ENCODE measurements at places on chromosomes 16 and 17.
A peak's percentile ranks its signal among the peaks of the same experiment; 100 is the strongest.

DNA sequence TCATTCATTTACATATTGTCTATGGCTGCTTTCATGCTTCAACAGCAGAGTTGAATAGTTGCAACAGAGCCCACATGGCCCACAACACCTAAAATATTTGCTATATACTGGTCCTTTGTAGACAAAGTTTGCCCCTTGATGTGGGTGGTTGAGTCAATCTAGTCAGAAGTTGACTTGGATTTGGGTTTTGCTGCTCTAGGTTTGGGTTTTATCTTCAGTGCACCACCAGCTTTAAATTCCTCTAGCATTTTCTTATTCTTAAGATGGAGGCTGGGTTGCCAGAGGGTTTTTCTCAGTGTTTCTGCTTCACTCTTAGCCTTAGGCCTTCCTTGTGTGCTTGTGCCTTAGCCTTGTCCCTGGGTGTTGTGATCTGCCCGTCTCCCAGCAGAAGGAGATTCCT lies 51.0 kb downstream of the CCDC182 start:
- DNase-seq = no peak

DNA sequence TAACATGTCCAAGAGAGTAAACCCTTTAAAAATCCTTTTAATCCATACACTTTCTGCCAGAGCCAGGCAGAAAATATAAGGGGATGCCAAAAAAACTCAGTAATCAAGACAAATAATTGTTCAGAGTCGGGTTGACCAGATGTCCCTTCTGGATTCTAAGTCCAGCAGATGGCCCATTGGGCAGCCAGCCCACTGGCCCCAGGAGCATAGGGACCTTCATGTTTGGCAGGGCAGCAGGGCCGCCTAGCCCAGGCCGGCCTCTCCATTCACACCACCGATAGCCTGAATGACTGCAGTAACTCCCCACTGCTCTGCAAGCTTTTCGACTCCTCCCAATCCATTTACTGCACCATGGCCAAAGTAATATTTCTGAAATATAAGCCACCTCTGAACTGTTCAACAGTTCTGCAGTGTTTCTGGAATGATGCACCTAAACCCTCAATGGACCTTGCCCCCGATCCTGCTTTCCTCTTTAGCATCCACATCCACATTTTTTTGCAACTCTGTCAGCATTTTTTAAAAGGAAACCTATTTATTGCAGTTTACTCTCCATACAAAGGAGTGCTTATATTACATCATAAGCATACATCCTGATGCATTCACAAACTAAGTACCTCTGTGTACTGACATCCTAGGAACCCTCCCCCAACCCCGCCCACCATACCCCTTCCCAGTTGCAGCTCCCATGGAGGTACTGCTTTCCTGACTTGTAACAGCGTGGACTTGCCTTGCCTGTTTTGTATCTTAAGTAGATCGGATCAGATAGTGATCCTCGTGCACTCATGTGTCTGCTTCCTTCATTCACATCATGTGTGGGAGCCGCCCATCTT lies 46.4 kb downstream of the LDHD start:
- no peak for DNase-seq

GRCh38 chr16:66426112-66427035 lies 721 bp upstream of the BEAN1 start:
- DNase-seq = no peak

DNA sequence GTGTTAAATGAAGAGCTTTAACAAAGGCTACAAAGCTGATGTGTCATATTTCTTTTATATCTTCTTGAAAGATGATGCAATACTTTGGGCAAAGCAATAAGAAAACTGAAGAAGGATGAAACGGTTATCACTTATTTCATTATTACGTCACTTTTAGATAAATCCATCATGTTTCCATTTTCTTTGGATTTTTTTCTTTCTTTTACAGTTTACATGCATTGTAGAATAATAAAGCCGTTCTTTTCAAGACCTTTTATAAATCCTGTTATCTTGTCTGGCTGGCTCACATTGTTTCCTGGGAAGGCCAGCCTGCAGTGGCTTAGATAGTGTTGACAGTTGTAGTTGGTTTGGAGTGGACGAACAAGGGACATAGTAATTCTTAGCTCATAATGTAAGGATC lies 28.9 kb downstream of the TANC2 start:
- peak; percentile 48 for DNase-seq

DNA sequence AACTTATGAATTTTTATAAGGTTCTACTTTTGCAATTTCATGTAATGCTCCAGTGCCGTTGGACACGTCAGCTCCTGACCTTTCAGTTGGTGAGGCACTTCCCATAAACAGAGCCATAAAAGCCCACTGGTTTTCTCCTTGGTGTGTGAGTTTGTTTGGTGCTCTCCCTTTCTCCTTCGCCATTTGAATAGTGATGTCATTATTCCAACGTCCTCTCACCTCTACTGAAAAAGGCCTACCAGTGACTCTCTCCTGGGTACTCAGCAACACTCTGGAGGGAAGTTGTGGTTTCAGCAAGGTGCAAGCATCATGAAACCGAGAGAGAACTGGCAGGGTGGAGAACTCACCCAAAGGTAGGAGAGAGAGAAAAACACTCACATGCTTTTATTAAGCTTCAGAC lies 29.6 kb upstream of the HNF1B start:
- no peak for DNase-seq

GRCh38 chr17:12459736-12460135 lies 206.0 kb upstream of the MYOCD start:
- no peak for DNase-seq

DNA sequence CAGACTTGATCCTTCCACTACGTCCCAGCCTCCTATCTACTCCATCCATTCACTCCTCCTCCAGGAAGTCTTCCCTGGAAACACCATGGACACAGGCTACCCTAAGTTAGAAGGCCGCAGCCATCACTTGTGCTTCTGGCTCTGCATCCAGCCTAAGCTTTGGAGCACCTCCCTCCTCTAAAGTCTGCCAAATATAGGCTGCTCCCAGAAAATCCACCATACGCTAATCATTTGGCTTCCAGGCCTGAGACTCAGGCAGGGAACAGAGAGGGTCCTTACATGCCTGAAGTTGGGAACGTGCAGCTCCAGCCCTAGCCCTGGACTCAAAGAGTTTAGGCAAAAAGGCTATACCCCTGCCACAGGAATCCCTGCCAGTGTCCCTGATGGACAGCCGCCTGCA lies 6.7 kb downstream of the PCGF2 start:
- no peak for DNase-seq

GRCh38 chr17:79051306-79051705 lies 23.3 kb upstream of the ENGASE start:
- no peak for DNase-seq

- no peak for DNase-seq
These were observed 10.3 kb upstream of the GINS2 start for GRCh38 chr16:85698935-85699558.

DNA sequence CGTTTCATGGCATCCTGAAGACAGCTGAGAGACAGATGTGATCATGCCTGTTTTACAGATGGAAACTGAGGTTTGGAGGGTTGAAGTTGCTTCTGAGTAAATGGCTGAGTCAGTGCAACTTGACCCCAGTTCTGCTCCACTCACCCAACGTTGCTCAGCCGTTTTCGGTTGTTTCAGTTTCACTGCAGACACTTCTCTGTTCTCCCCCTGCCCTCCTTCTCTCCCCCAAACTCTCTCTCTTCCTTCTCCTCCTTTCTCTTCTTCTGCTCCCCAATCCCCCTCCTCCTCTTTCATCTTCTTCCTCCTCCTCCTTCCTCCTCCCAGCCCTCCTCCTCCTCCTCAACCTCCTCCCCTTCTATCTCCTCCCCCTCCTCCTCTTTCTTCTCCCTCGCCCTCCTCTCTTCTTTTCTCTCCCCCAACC lies 9.4 kb upstream of the CEP20 start:
- DNase-seq = peak; percentile 70

GRCh38 chr17:41512546-41513167 lies 6.0 kb downstream of the KRT15 start:
- DNase-seq = no peak

- no peak for DNase-seq
These were observed 24.2 kb downstream of the CCDC40 start for GRCh38 chr17:80060644-80061043.

GRCh38 chr17:59888145-59888750 lies 4.5 kb downstream of the TUBD1 start:
- no peak for DNase-seq

- no peak for DNase-seq
These were observed 4.7 kb upstream of the FSCN2 start for GRCh38 chr17:81523402-81524038.

- DNase-seq = no peak
These were observed 3.5 kb downstream of the ACBD4 start for GRCh38 chr17:45138911-45139532.

- DNase-seq = peak; percentile 95
These were observed 14.2 kb downstream of the ATP6V0A1 start for GRCh38 chr17:42472709-42473521.

DNA sequence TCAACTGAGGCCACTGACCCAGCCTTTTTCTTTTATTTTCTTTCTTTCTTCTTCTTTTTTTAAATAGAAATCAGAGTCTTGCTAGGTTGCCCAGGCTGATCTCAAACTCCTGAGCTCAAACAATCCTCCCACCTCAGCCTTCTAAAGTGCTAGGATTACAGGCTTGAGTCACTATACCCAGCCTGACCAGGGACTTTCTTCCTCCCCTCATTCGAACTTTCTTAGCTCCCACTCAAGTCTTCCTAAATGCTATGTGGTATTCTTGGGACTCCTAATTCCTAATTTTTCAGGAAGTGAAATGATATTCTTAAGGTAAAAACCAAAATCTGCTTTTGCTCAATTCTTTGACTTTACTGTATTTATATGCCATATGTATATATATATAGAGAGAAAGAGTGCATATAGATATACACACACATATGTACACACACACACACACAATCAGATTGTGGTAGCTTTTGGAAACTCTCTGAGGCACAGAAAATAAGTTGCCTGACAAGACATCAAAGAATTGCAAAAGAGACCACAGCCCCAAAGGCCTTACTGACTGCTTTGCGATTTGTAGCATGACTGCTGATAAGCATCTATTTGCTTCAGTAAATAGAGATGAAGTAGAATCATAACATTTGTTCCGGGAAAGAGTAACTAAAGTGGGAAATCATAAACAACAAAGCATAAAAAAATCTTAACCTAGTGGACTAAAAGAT lies 9.5 kb upstream of the AMZ2 start:
- DNase-seq = no peak

- DNase-seq = no peak
These were observed 647 bp downstream of the PRSS8 start for GRCh38 chr16:31134625-31135534.

- DNase-seq = no peak
These were observed 259.6 kb upstream of the KCNJ16 start for GRCh38 chr17:69815406-69815805.

DNA sequence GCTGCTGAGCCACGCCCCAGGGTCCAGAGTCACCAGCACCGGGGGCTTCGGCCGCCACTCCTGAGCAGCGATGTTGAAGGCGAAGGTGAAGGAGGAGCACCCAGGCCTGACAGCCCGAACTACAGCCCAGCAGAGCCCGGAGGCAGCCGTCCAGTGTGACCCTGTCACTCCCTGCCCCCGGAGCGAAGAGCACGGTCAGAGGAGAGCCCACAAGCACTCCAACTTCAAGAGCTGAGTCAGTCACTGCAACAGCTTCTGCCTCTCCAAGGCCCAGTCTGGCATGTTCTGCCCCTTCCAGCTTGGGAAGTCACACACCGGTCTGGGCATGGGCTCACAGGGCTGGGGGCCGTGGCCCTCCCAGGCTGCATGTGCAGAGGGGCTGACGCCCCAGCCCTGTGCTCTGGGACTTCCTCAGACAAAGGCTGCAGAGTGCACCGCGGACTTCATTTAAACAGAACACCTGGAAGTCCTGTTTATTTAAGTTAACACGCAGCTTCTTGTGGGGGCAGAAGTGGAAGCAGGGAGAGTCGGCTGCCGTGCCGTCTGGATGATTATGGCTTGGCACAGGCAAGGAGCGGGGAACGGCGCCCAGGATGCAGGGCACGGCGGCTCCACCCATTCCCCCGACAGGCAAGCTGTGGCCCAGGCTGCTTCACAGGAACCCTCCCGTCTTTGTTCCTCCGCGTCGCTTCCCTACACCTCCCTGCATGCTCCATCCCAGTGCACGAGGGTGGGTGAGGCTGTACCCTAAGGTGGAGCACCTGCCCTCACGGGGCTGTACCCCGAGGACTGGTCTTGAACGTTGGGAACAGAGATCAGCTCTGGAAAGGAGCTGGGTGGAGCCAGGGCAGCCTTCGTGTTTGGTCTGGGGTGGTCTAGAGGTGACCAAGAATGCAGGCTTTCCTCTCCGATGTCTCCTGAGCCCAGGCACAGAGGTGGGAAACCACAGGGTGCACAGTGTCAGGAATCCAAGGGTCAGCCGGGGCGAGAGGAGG lies 68.9 kb upstream of the METRNL start:
- peak; percentile 17 for DNase-seq

DNA sequence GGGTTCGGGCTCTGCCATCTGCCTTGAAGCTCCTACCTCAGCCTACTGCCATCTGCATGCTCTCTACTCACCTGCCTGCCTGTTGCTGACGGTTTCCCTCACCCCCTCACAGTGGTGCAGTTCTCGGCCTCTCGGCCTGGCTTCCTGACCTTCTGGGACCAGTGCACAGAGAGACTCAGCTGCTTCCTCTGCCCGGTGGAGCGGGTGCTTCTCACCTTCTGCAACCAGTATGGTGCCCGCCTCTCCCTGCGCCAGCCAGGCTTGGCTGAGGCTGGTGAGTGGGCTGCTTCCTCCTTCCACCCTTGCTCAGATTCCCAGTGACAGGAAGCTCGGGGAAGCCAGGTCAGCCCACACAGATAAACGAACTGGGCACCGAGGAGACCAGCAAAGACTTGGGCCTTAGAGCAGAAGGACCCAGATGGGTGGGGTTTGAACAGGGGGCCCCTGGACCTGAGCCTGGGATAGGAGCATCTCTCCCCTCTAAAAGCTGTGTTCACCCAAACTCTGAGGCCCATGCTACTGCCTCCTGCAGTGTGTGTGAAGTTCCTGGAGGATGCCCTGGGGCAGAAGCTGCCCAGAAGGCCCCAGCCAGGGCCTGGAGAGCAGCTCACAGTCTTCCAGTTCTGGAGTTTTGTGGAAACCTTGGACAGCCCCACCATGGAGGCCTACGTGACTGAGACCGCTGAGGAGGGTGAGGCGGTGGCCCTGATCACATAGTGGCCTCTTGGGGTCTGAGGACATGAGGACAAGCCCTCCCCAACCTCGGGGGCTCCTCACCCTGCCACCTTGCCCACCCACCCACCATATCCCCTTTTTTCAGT lies 16.4 kb downstream of the RIPOR1 start:
- no peak for DNase-seq

GRCh38 chr17:72538901-72539352 lies 418.1 kb downstream of the SOX9 start:
- no peak for DNase-seq
